ENCODE measurements at places on chromosomes 6 and 20. TPM values are rescaled to one million over a fixed set of nuclear protein-coding genes. Genes with fewer than 3 reads are reported as not detected.

Gene TOX2
- total RNA-seq: 1.6 TPM

- DNase-seq: no peak
Observed at GRCh38 chr20:60123652-60124051, 165.4 kb downstream of the CDH26 start.

DNA sequence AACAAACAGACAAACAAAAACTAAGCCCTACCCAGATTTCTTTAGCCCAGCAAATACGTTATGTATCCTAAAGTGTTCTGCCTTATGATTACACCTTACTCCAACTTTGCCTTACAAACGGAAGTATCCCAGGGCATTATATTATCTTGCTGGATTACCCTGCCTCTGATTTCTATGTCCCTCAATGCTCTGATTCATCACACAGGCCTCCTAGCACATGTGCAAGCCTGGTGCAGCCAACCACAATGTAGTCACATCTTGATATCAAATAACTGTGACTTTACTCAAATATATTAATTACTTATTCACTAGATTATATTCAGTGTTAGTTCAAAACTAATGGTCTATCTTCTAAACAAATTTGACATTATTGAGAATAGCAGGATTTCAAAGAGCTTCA is 598.6 kb downstream of the TBC1D32 start:
- no peak for DNase-seq

DNA sequence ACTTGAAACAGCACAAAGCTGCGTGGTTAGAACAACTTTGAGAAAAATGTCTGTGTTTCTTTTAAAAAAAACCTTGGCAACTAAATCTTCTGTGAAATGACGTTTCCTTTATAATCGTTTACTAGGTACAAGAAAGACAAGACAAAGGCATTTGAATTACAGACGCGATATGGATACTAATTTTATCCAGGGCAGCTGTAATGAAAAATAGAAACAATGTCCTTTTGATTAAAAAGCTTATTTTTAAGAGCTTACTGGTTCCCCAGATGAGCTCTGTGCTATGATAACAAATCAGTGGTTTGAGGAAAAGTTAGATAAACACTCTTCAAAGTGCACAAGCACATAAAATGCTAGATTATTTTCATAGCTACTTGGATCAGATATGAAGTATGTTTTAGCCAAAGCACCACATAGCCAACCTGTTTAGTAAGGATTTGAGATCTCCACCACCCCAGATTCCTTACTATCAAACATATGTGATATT is 1.6 kb upstream of the SYNCRIP start:
- DNase-seq: no peak

DNA sequence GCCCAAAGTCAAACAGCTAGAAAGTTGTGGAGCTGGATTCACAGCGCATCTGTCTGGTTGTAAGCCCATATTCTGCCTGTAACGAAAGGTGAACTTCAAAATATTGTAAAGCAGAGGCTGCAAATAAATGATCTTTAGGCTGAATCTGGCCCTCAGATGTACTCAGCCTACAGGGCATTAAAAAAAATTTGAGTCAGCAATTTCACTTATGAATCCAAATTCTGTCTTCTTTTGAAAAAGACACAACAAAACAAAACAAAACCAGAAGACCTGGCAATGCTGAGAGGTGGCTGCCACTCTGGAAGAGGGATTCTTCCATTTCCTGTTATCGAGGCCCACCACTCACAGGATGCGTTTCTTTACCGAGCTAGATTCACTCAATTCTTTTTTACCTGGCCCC is 7.1 kb downstream of the LAMA4 start:
- no peak for DNase-seq

Data from T-cell (primary cell).